A549 (cell line): ENCODE measurements at places on chromosomes 16 and 17.

- DNase-seq = no peak
Measured at GRCh38 chr17:73776351-73777130, 132.3 kb upstream of the SDK2 start.

DNA sequence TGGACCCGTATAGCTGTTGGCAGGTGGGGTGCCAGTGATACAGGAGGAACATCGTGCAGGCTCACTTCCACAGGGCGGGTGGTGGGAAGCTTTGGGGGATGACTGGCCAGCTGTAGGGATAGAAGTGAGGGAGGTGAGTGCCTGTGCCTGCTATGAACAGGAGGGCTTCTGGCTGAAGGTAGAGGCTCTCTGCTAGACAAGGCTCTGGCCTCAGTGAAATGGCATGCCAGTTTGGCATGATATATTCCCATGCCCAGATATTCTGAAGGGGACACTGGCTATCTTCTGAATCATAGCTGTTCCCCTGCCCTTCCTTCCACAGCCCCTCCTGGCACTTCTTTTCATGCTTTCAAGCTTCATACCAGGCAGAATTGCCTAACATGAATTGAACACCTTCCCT is 19.1 kb downstream of the PHAF1 start:
- no peak for DNase-seq

DNA sequence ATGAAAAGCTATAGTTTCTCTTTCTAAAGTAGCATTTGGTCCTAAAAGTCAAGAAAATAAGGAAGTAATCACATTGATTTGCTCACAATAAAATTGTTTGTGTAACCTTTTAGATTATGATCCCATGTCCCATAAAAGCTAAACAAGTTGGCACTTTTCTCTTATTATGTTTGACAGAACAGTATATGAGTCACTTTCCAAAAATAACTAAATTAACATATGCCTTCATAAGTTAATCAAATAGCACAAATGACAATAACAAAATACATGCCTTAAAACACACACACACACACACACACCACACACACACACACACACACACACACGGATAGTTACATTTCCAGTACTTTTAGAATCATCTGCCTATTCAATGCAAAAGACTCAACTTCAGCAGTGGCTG is 2.8 kb downstream of the MED13 start:
- DNase-seq = no peak

DNA sequence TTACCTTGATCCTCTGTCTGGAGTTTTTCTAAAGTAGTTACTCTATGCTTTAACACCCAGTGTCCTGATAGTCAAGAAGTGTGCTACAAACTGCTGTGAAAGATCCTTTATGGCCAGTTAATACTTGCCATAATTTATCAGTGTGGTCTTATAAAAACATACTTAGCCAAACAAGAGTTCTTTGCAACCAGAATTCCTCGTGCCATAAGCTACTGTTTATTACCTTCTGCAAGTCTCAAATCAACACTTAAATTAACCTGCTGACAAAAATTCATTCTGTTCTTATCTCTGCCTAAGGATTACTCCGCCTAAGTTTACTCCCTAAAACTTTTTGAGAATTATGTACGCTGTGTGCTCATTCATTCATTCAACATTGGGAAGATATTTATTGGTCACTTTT is 22.8 kb downstream of the ZNF75A start:
- no peak for DNase-seq
